Choroid plexus epithelial cell (primary cell): ENCODE measurements at places on chromosomes 13 and 19.

GRCh38 chr13:111286749-111287148 is 33.7 kb upstream of the TEX29 start:
- no peak for DNase-seq

GRCh38 chr13:83503424-83503823 is 378.9 kb downstream of the SLITRK1 start:
- peak; percentile 74 for DNase-seq

- no peak for DNase-seq
Measured at GRCh38 chr13:28089065-28089464, 11.3 kb downstream of the FLT3 start.

DNA sequence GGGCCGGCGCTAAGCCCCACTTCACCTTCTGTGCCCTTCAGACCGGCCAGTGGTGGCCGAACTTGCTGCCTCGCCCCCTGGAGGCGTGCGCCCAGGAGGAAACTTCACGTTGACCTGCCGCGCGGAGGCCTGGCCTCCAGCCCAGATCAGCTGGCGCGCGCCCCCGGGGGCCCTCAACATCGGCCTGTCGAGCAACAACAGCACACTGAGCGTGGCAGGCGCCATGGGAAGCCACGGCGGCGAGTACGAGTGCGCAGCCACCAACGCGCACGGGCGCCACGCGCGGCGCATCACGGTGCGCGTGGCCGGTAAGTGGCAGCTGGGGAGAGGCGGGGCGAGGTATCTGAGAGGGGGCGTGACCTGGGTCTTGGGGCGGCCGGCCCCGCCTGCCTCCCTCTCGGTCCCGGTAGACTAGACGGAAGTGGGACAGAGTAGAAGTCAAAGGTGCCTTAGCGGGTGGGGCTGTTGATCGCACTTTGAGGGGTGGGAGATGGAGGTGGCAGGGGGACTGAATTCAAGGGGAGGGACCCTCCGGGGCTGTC is 5.6 kb downstream of the ICAM5 start:
- peak; percentile 48 for DNase-seq

GRCh38 chr19:10871711-10872545 is 575 bp downstream of the CARM1 start:
- no peak for DNase-seq

GRCh38 chr13:31793246-31793645 is 53.9 kb downstream of the RXFP2 start:
- no peak for DNase-seq

DNA sequence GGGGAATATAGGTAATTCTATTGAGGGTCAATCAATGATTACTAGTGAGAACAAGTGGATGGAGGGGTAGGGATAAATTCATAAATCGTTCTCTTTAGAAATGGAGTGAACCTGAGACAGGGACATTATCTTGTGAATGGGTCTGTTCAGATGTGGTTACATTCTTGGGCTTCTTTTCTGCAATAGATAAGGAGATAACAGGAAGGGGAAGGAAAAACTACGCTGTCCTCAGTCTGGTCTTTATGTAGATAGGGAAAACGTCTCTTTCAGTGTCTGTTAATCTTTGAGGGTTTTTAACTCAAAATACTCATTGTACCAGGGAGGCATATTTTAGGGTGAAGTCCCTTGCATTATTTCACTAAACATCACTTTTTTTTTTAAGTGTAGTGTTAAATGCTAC is 266.7 kb upstream of the MAB21L1 start:
- DNase-seq: no peak

DNA sequence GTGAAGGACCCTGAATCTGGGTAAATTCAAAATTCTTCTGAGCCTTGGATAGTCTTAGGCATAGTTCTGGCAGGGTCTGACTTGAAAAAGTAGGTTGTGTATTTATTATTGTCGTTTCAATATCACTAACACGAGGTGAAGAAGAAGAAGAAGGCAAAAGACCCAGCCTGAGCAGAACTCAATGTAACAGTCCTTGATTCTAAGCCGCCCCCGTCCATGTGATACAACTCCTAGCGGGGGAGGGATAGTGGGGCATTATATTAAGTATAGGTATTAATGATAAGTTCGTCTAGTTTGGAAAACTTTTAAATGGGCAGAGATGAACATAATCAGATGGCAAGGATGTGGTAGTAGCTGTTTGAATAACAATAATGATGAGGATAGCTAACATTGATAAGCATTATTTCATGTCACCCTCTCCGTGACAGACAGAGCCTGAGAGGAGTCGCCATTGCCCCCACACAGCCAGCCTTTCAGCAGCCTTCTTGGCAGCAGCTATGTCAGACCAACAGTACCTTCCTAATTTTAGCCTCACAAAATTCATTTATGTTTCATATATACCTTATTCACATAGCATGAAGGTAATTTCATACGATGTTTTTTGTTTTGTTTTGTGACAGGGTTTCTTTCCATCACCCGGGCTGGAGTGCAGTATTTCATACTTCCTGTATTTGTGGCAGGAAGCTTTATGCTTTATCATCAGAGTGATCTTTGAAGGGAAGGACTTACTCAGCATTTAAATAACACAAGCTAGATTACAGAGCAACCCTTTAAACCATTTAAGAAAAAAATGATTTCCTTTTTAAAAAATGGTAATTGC is 64.4 kb upstream of the NPAS1 start:
- DNase-seq: peak; percentile 66

GRCh38 chr19:8332976-8333766 is 9.9 kb downstream of the KANK3 start:
- DNase-seq: no peak

- DNase-seq: peak; percentile 56
Measured at GRCh38 chr13:27120811-27121210, 50.8 kb downstream of the USP12 start.

GRCh38 chr13:93375491-93375890 is 148.9 kb downstream of the GPC6 start:
- DNase-seq: no peak

- peak; percentile 46 for DNase-seq
Measured at GRCh38 chr13:49060678-49061387, 85.1 kb downstream of the FNDC3A start.

- no peak for DNase-seq
Measured at GRCh38 chr19:1270213-1270853, 1.2 kb downstream of the CIRBP start.

GRCh38 chr19:23070353-23071146 is 46.3 kb upstream of the ZNF730 start:
- peak; percentile 76 for DNase-seq

GRCh38 chr13:44281252-44282000 is 92.2 kb upstream of the SERP2 start:
- DNase-seq: no peak

DNA sequence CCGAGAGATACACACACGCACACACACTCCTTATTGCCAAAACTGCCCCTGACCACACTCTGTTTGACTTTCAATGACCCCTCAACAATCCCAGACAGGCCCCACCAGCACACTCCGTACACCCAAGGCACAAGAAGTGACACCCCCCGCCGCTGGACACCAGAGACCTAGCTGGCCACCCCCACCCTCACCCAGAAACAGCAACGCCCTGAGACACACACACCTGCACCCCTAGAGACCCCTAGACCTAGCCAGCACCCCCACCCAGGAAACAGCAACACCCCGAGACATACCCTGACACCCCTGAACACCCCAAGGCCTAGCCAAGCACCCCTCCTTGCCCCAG is 1.1 kb upstream of the PTGER1 start:
- no peak for DNase-seq

DNA sequence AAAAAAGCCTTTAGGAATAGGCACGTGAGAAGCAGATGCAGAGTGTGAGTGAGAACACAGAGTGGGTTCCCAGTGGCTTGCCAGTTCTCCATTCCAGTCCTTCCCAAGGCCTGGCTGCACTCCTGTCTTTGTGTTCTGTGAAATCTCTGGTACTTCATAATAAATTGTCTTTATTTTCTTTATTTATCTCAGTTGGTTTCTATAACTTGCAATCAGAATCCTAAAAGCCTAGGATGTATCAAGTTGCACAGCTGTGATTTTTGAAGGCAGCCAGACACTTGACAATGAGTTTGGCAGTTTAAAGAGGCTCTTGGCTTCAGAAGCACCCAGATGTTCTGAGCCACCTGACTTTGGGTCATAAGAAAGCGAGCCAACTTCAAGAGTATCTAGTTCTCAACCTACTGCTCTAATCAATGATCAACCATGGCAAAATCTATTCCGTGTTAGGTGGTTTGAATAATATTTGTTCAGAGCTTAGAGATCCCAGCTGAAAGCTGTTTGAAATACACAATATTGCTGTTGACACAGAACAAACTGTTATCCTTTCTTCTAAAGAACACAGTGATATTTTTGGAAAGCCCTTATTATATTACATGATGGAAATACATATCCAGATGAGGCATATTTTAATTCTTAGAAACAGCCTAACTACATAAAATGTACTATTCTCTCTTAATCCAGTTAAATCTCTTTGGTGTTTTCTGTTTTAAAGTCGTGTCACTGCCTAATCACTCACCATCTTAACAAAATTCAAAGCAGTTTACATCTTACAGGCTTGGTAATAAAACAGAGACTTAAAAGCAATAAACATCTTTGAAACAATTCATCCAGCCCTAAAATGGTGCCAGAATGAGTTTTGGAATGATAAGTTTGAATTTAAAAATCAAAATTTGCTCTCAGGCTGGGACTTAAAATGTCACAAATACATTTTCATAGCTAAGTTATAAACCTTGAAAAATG is 483.0 kb upstream of the NBEA start:
- peak; percentile 7 for DNase-seq

DNA sequence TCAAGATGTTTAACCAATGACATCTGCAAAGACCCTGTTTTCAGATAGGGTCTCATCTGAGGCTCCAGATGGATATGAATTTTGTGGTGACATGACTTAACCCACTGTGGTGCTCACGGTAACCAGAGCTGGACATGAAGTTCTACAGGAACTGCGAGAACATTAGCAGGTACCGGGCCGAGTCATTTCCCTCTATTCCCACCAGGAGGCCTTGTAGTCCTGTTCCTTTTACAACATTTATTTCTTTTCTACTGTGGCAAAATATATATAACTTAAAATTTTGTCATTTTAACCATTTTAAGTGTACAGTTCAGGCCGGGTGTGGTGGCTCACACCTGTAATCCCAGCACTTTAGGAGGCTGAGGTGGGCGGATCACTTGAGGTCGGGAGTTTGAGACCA is 7.6 kb upstream of the TSPAN16 start:
- DNase-seq: peak; percentile 68

DNA sequence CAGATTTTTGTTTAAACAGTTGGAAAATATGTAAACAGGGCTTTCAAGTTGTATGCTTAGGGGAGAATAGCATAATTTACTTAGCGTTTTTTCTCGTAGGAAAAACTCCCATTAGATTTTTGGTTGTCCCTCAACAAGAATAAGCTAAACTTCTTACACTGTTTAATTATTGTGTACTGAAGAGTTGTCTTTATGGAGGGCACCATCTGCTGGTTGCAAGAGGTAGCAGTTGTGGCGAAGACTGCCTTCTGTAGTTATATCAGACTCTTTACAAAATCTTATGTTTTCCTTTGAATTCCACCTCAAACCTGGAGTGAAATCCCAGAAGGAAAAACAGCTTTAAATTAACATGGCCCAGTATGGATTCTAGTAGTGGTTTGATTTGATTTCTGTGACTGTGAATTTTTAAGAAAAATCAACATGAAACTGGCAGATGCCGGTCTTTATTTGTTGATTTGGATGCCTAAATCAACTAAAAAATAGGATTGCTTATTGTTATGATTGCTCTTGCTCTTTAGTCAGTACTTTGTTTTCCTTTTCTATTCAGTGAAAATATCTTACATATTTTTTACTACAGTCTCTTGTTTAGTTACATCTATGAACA is 53.4 kb downstream of the PDS5B start:
- peak; percentile 87 for DNase-seq

DNA sequence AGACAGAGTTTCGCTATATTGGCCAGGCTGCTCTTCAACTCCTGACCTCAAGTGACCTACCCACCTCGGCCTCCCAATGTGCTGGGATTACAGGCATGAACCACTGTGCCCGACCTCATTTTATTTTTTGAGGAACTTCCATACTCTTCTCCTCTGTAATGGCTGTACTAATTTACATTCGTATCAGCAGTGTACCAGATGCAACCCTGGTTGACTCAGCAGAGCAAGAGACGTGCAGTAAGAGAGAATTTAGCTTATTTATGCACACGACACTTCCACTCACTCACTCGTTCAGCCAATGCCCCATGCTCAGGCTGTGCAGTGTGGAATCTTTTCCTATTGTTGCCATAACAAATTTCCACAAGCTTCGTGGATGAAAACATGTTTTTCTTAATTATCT is 6.9 kb downstream of the KIR3DL3 start:
- no peak for DNase-seq

GRCh38 chr19:40862785-40863184 is 12.5 kb upstream of the CYP2A6 start:
- DNase-seq: peak; percentile 14

- peak; percentile 39 for DNase-seq
Measured at GRCh38 chr19:17125062-17125727, 49.6 kb downstream of the MYO9B start.

DNA sequence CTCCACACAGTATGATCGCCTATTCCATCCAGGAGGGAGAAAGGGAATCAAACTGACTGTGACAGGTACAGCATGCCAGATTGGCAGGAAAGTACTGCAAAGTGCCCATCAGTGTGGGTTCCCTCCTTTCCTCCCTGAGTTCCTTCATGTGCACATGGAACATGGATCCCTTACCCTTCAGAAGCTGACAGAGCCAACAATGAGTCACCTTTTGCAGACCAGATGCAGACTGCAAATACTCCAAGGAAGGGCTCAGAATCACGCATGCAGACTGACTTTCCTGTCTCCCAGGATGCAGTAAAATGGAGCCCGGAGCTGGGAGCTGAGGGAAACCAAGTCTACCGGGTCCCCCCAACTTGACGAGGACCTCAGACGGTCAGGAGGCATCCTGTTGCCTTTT is 41.8 kb downstream of the SACS start:
- no peak for DNase-seq

DNA sequence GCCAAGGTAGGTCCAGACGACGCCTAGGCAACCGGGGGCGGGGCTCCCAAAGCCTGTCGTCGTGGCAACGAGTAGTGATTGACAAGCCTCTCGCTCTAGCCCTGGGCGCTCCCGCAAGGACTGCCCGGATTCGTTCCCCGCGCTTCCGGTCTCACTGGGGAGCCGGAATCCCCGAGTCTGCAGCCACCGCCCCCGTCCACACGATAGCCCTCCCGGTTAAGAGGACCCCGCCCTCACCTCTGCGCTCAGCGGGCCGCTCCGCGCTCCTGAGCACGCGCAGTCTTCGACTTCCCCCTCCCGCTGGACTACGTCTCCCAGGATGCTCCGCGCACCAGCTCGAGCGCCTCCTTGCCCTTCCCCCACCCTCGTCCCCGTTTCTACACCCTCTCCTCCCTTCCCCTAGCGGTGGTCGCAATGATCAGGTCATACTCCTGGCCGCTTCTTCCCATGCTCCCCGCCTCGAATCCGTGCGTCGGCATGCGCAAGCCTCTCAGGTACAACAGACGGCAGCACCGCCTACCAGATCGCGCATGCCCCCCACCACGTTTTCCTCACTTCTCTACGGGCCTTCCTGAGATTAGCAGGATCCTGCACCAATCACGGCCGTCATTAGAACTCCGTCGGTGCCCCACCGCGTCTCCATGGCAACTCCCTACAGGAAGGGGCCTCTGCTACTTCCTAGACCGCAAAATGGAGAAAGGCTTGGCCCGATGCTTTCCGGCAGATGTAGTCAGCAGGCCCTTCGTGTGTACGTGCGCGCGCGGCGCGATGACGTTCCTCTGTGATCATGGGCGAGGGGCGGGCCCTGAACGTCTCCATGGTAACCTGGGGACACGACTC is at the start of gene MZF1:
MZF1 (minus strand) TSS at position 518 of the 840 bp plus-strand sequence. CDS start 1,946 bp downstream, outside the sequence.
- peak; percentile 100 for DNase-seq

GRCh38 chr13:50277127-50277526 is 261.9 kb downstream of the KCNRG start:
- DNase-seq: no peak

GRCh38 chr13:44711706-44712105 is 135.6 kb upstream of the TSC22D1 start:
- DNase-seq: no peak
